ENCODE measurements at places on chromosomes 5 and 9. TPM values are rescaled to one million over a fixed set of nuclear protein-coding genes. Genes with fewer than 3 reads are reported as not detected.

GRCh38 chr5:170312666-170313065 is 15.1 kb upstream of the LCP2 start:
- no peak overlapping the region for H3K27ac ChIP-seq
- no peaks in the 10 kb centered on the region for H3K4me1 ChIP-seq
- H3K4me3 ChIP-seq: no peak overlapping the region

GRCh38 chr5:36581070-36581469 is 25.3 kb upstream of the SLC1A3 start:
- DNase-seq: no peak
- H3K4me1 ChIP-seq: no peaks in the 10 kb centered on the region
- H3K27ac ChIP-seq: no peak overlapping the region
- H3K27me3 ChIP-seq: peaks cover 10% of the 10 kb centered on the region
- H3K4me3 ChIP-seq: no peak overlapping the region

- H3K4me1 ChIP-seq: no peaks in the 10 kb centered on the region
- H3K36me3 ChIP-seq: no peaks in the 10 kb centered on the region
- peaks cover 5% of the 10 kb centered on the region for H3K27me3 ChIP-seq
- no peak overlapping the region for H3K27ac ChIP-seq
- H3K4me3 ChIP-seq: no peak overlapping the region
These were observed 126.8 kb downstream of the TRPM3 start for GRCh38 chr9:70994582-70994981.

- no peak within 1 kb of the TSS for H3K27ac ChIP-seq
- H3K4me1 ChIP-seq: no peaks in the 10 kb centered on the region
- H3K27me3 ChIP-seq: no peaks in the 10 kb centered on the region
- no peak within 1 kb of the TSS for H3K4me3 ChIP-seq
- DNase-seq: no peak
These were observed at the start of gene C5orf58 for GRCh38 chr5:170232786-170233185. Gene C5orf58, plus strand, starts transcription at chr5:170232985. Its CDS starts 1,992 bp downstream, at chr5:170234977.

GRCh38 chr5:7926720-7927119 is 57.8 kb downstream of the MTRR start:
- no peaks in the 10 kb centered on the region for H3K36me3 ChIP-seq
- no peak overlapping the region for H3K4me3 ChIP-seq
- H3K4me1 ChIP-seq: peaks cover 2% of the 10 kb centered on the region
- no peaks in the 10 kb centered on the region for H3K27me3 ChIP-seq

DNA sequence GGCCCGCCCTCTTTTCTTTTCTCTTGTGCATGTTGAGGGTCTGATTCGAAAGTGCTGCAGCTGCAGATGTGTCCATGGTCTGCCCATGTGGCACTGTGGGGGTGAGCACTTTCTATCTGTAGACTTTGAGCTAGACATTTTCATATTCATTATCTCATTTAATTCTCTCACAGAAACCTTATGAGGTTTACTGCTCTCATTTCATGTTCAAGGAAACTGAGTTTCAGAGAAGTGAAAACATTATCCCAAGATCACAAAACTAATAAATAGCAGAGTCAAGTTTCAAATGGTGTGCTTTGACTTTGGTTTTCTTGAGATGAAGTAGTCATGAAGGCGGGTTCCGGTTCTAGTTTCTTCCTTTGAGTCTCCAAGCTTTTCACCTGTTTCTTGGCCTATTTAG is 536.5 kb upstream of the ZNF462 start:
- H3K4me1 ChIP-seq: no peaks in the 10 kb centered on the region
- H3K27me3 ChIP-seq: no peaks in the 10 kb centered on the region
- DNase-seq: no peak
- no peak overlapping the region for H3K4me3 ChIP-seq
- H3K36me3 ChIP-seq: no peaks in the 10 kb centered on the region

GRCh38 chr5:141707510-141707909 is 25.5 kb upstream of the ARAP3 start:
- H3K27ac ChIP-seq: no peak overlapping the region
- no peaks in the 10 kb centered on the region for H3K36me3 ChIP-seq
- DNase-seq: no peak
- H3K4me3 ChIP-seq: no peak overlapping the region
- no peaks in the 10 kb centered on the region for H3K4me1 ChIP-seq
- peaks cover 80% of the 10 kb centered on the region for H3K27me3 ChIP-seq

GRCh38 chr9:133976887-133977286 is 15.2 kb downstream of the VAV2 start:
- H3K27me3 ChIP-seq: no peaks in the 10 kb centered on the region
- H3K4me3 ChIP-seq: no peak overlapping the region
- H3K27ac ChIP-seq: no peak overlapping the region
- H3K4me1 ChIP-seq: peaks cover 25% of the 10 kb centered on the region
- H3K36me3 ChIP-seq: no peaks in the 10 kb centered on the region

GRCh38 chr5:8528106-8528505 is 659.2 kb downstream of the MTRR start:
- DNase-seq: no peak
- 0 out of 2 replicates have a peak, but pooled peaks cover 2% of the 10 kb centered on the region for H3K27me3 ChIP-seq
- no peaks in the 10 kb centered on the region for H3K4me1 ChIP-seq

GRCh38 chr9:69136779-69137178 is 37.3 kb upstream of the TJP2 start:
- H3K36me3 ChIP-seq: no peaks in the 10 kb centered on the region
- H3K4me1 ChIP-seq: peaks cover 8% of the 10 kb centered on the region
- DNase-seq: no peak
- no peak overlapping the region for H3K4me3 ChIP-seq

Gene TAS2R1
- not detected for total RNA-seq

DNA sequence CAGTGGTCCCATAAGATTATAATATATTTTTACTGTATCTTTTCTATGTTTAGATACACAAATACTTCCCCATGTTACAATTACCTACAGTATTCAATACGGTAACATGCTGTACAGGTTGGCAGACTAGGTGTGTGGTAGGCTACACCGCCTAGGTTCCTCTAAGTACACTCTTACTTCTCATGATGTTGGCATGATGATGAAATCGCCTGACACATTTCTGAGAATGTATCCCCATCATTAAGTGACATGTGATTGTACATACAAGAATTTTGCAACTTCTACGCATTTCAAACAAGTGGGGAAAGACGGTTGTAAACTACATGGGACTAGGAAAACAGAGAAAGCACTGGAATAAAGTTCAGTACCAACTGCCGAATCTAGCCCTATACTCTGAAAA is 53.3 kb downstream of the SETX start:
- H3K36me3 ChIP-seq: peaks cover 31% of the 10 kb centered on the region
- H3K4me1 ChIP-seq: no peaks in the 10 kb centered on the region
- H3K27ac ChIP-seq: no peak overlapping the region

GRCh38 chr5:10471677-10472076 is 30.0 kb downstream of the ROPN1L start:
- H3K4me3 ChIP-seq: no peak overlapping the region
- peaks cover 13% of the 10 kb centered on the region for H3K4me1 ChIP-seq
- no peak overlapping the region for H3K27ac ChIP-seq
- peak; percentile 51 for DNase-seq
- H3K36me3 ChIP-seq: no peaks in the 10 kb centered on the region

Gene PCDHGA2
- total RNA-seq: 3.4 TPM

GRCh38 chr9:2934241-2934650 is 90.4 kb upstream of the PUM3 start:
- no peak overlapping the region for H3K4me3 ChIP-seq
- no peaks in the 10 kb centered on the region for H3K36me3 ChIP-seq
- H3K27ac ChIP-seq: no peak overlapping the region
- no peaks in the 10 kb centered on the region for H3K27me3 ChIP-seq

DNA sequence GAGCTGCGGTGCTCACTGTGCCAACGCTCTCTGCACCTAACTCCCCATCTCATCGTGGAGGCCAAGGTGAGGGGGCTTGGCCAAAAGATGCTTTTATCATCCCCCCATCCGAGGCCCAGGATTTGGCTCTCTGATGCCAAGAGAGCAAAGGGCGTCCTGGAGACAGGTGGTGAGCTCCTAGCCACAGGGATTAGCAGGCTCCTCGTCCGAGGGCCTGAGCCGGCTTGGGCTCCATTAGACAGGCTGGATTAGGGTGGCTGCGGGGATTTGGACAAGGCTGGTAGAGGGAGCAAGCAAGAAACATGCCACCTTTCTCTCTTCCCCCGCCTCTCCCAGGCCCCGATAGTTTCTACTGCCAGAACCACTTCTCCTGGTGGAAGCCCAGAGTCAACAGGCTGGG is 1.0 kb upstream of the GRM6 start:
- H3K36me3 ChIP-seq: no peaks in the 10 kb centered on the region
- H3K27me3 ChIP-seq: peaks cover 2% of the 10 kb centered on the region
- no peaks in the 10 kb centered on the region for H3K4me1 ChIP-seq
- no peak for DNase-seq
- no peak overlapping the region for H3K27ac ChIP-seq

DNA sequence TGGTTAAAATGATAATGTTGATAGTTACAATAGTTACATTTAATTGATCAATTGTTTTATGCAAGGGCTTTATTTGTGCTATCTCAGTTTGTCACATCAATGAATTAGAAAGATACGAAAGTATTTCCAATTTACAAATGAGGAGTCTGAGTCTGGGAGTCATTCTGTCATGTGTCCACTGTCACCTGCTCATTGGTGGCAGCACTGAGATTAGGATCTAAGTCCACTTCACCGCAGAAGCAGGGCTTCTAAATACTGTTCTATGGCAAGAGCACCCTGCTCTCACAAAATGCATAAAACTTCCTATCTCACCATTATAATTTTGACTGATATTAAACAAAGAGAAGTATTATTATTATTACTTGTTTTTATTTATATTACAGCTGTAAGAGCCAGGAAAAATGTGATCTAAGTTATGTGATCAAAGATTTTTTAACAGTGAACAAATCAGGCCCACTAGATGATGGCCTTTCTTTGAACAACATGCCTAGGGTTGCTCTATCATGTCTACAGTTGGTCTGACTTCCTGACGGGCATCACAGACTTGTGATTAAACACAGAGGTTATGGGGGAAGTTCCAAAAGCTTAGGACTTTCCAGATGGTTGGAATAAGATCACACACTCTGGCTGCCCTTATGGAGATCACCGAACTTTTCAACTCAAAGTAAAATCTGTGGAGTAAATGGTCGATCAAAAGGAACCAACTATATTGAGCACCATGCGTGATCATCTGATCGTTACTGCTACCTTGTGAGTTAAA is 15.1 kb downstream of the TLR4 start:
- no peak overlapping the region for H3K27ac ChIP-seq
- H3K36me3 ChIP-seq: no peaks in the 10 kb centered on the region
- H3K4me3 ChIP-seq: no peak overlapping the region
- H3K27me3 ChIP-seq: no peaks in the 10 kb centered on the region
- DNase-seq: no peak
- no peaks in the 10 kb centered on the region for H3K4me1 ChIP-seq

Gene FRRS1L
- total RNA-seq: not detected

GRCh38 chr9:91611582-91611981 is 187.9 kb upstream of the NFIL3 start:
- H3K27ac ChIP-seq: no peak overlapping the region
- H3K4me1 ChIP-seq: no peaks in the 10 kb centered on the region
- H3K36me3 ChIP-seq: no peaks in the 10 kb centered on the region
- H3K27me3 ChIP-seq: no peaks in the 10 kb centered on the region

Gene ANKRD18A
- total RNA-seq: not detected

Gene OCLN
- 0.83 TPM for total RNA-seq

Gene NUTM2G
- total RNA-seq: not detected

DNA sequence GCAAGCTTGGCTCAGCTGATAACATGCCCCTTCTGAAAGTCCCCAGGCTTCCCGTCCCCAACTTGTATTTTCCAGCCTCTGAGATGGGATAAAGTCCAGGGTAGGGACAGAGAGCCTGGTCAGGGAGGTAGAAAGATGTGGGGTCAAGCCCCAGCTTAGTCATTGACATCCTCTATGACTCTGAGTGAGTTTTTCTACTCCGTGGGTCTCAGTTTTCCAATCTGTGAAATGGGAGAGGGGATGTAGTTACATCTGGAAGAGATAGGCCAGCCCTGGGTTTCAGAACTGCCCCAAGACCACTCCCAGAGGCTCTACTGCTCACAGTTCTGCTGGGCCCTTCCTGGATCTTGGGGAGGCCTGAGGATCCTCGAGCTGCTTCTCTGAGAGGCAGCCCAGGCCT is 3.1 kb downstream of the GPRIN1 start:
- no peak overlapping the region for H3K4me3 ChIP-seq
- H3K27ac ChIP-seq: no peak overlapping the region
- no peaks in the 10 kb centered on the region for H3K36me3 ChIP-seq
- peaks cover 3% of the 10 kb centered on the region for H3K4me1 ChIP-seq

DNA sequence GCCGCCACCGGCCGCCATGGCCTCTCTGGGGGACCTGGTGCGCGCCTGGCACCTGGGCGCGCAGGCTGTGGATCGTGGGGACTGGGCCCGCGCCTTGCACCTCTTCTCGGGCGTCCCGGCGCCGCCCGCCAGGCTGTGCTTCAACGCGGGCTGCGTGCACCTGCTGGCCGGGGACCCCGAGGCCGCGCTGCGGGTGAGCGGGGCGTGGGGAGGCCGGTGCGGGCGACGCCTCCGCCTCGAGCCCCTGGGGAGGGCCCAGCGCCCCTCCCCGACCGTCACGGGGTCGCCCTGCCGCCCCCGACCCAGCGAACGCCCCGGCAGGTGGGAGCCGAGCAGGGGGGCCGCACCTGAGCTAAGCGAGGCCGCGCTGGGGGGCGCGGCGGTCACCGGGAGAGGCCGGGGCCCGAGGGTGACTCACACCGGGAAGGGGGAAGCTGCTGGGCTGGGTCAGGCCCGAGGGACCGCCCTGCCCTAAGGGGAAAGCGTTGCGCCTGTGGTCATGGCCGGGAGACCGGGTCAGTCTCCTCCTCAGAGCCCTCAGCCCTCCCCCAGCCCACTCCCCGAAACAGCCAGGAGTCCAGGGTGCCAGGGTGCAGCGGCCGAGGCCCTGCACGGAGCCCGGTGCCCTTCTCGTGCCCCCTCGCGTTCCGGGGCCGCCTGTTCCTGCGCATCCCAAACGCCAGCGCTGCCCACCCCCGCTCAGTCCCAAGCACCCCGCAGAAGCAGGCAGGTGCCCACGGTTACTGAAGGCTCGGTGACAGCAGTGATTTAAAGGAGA is 510 bp downstream of the NOXA1 start:
- H3K4me1 ChIP-seq: peaks cover 5% of the 10 kb centered on the region
- H3K36me3 ChIP-seq: no peaks in the 10 kb centered on the region
- DNase-seq: no peak
- H3K4me3 ChIP-seq: peak overlapping the region; percentile 35

DNA sequence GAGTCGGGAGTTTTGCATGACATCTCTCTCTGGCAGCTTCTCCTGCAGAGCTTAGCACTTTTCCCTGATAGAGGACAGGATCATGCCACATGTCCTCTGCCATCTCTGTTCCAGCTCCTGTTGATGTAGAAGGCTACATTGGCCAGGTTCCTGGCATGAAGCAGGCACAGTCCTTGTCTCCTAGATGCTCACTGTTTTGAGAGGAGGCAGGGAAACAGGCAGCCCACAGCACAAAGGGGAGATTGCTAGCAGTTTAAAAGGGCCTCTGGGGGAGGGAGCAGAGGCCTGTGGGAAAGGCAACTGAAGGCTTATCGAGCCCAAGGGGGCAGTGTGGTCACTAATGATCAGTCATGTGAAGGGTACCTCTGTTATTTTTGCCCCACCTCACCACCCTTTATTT is 10.7 kb downstream of the ARHGAP26 start:
- H3K4me1 ChIP-seq: peaks cover 3% of the 10 kb centered on the region
- no peaks in the 10 kb centered on the region for H3K36me3 ChIP-seq
- DNase-seq: no peak
- H3K27me3 ChIP-seq: peaks cover 30% of the 10 kb centered on the region
- H3K4me3 ChIP-seq: no peak overlapping the region
- H3K27ac ChIP-seq: no peak overlapping the region

Gene PITX1
- 10.3 TPM for total RNA-seq

Gene GFPT2
- 20.8 TPM for total RNA-seq

Data from IMR-90 (cell line).